Right lung (tissue), 10 donors: ENCODE measurements at places on chromosomes 5 and 9.
A peak's percentile ranks its signal among the peaks of the same experiment; 100 is the strongest.

DNA sequence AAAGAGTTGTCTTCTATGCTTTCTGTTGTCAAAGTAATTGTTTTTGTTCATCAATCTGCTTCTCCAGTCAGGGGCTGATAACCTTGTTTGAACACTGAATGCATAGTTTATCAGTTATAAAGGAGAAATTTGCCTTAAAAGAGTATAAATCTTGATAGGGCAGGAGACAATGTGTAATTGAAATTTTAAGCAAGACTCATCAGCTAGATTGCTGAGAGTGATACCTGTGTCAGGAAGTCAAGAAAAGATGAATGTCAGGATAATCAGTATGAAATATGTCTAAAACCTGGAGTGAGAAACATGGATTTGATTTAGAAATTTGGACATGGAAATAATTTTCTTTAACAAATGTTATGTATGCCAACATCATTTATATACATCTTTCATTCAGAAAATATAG is 1258.1 kb downstream of the EFNA5 start:
- DNase-seq = no peak

DNA sequence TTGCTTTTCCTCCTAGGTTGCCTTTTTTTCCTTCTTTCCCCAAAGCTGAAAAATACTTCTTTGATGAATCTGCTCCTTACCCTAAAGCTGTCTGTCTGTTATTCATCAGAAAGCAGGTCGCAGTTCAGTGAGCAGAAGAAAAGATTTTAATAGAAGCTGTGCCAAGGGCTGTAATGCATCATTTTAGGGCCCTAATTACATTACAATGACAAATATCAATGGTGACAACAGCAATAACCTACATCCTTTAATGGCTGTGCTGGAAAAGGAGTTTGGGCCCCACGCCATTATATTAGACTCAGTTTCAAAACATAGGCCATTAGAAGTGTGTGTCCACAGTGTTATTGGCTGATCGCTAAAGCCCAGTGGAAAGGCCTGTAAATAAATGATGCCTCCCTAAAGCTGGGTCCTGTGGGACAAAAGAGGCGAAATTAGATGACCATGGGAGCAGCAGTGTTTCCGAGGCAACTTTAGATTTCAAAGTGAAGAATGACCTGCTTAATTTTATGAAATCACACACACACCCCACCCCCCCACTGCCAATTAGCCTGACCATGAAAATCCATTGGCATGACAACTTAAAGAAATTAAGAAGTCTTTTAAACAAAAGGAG is 38.4 kb downstream of the TLE4 start:
- DNase-seq = no peak

- DNase-seq = no peak
Measured at GRCh38 chr9:21392270-21392669, 7.1 kb upstream of the IFNA2 start.

DNA sequence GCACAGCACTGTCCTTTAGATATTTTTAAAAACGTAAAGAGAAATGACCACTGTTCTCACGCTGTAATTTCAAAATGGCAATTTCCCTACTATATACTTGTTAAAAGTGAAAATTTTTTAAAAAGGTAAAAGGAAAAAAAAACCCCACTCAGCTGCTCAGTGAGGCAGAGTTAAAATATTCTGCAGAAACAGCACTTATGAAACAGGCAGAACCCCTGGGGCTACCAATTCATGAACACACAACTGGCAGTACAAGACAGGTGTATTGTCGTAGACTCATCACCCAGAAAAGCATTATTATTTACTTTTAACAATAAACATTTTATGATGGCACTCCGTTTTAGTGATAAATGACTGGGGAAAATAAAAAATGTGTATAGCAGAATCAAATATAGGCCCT is 1.5 kb upstream of the RASGRF2 start:
- no peak for DNase-seq

DNA sequence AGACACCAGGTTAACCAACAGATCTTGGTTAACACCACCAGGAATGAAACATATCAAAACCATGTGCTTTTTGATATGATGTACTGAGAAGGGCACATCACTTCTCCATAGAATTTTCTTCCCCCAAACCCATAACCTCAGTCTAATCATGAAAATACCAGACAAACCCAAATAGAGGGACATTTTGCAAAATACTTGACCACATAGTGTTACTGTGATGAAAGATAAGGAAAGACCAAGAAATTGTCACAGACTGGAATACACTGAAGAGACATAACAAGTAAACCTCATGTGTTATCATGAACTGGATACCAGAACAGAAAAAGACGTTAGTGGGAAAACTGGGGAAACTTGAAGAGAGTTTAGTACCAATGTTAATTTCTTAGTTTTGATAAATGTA is 74.9 kb upstream of the VCAN start:
- DNase-seq = no peak

GRCh38 chr9:115085773-115086377 is 32.1 kb downstream of the TNC start:
- DNase-seq = no peak

GRCh38 chr5:57172466-57173318 is 1.2 kb upstream of the GPBP1 start:
- peak; percentile 43 for DNase-seq

DNA sequence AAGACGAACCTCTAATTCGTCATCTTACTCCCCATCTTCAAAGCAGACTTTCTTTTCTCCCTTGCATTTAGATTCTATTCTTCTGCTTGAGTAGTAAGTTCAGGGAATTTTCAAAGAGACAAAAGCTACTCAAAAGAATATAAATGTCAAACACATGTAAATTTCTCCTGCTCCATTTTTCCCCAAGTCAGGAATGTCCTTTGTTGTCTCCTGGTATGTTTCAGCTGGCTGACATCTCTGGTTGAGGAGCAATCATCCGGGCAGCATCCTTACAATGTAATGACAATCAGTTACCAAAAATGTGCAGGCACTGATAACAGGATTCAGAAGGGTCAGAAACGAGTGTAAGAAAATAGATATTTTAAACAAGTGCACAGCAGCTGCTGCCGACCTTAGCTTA is 47.6 kb upstream of the PPP1R2B start:
- no peak for DNase-seq

DNA sequence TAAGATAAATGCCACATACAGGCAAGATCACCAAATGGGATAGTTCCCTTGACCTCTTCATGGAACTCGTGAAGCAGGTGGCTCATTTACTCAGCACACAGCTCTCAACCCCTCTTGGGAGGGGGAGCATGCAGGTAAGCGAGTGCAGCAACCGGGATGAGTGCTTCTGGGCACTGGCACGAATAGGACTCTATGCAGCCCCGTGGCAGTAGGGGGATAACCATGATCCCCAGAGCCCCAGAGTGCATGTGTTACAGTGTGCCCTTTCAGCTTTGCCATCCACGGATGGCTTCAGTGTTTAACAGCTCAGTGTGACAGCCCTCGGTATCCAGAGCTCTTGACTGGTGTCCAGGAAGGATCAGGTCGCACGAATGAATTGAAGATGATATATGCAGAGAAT is 1187.1 kb downstream of the CDH9 start:
- DNase-seq = no peak

DNA sequence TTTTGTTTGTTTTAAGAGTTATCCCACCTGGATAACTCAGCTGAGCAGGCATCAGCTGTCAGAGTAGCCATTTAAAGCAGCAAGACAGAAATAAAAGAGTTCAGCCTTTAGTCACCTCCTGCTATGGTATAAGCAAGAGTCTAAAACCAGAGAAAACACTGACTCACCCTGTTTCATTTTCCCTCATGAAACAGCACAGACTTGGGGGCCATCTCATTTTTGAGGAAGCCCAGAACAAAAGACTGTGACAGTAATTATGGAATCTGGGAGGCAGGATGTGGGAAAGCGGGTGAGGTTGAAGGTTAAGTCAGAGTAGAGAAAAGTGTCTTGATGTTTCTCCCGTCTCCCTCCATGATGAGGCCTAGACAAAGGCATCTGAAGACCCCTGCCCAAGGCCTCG is 90.2 kb upstream of the FAM174A start:
- DNase-seq = no peak

DNA sequence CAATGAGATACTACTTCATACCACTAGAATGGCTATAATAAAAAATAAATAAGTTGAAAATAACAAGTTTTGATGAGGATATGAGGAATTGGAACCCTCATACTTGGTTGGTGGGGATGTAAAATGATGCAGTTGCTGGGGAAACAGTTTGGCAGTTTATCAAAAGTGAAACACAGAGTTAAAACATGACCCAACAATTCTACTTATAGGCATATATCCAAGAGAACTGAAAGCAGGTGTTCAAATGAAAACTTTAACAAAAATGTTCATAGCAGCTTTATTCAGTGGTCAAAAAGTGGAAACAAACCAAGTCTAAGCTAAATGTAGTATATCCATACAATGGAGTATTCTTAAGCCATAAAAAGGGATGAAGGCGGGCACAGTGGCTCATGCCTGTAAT is 13.1 kb upstream of the LHFPL2 start:
- DNase-seq = no peak

DNA sequence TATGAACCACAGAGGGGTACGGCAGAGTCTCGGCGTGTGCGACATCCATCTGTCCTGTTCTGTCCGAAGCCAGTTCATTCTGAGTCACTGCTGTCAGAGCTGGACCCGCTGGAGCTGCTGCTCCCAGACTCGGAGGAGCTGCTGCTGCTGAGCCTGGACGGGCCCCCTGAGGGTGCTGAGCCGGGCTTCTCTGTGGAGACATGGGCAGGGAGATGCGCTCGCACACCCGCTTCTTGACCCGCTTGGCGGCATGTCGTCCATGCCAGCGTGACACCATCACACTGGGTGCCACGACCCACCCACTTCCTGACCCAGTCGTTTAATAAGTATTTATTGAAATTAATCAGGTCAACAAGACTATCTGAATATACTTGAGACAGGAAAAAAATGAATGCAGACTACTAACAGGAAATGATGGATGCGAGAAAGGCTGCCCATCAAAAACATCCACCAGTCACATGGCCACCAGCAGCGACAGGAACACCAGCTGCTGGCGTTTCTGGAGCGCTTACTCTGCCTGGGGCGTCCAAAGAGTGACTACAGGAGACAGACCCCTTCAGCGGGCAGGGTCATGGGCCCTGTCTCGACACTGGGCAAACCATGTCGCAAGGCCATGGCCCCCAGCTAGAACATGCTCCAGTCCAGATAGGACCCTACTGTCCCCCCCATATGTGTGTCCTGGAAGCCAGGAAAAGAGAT is 8.4 kb downstream of the BRD3OS start:
- no peak for DNase-seq

GRCh38 chr5:173231996-173232498 is 3.0 kb downstream of the NKX2-5 start:
- no peak for DNase-seq

DNA sequence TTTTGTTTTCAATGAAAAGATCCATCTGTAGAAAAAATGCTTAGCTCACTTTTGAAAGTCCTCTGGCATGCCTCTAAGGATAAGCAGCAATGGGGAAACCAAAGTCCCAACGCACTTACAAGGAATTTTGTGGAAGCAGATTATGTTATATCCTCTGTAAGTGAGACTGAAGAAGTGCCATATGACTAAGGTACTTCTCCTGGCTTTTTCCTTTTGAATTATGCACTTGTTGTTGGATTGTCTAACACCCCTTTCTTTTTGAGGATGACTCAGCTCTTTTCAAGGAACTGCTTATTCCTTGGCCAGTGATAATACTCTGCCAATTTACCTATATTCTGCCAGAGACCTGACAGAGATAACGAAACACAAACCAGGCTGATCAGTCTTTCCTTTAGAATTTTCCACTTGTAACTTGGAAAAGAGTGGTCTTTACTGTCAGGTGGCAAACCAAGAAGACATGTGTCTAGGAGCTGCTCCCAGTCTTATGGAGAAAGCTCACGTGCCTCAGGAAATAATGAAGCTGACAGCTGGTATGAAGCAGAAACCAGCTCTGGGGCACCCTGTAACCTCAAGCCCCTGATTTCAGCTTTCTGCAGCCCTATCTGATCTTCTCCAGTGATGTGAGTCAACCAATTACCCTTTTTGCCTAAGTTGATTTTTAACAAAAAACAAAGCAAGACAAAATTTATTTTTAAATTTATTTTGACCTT is 290.8 kb upstream of the FBXL7 start:
- no peak for DNase-seq

DNA sequence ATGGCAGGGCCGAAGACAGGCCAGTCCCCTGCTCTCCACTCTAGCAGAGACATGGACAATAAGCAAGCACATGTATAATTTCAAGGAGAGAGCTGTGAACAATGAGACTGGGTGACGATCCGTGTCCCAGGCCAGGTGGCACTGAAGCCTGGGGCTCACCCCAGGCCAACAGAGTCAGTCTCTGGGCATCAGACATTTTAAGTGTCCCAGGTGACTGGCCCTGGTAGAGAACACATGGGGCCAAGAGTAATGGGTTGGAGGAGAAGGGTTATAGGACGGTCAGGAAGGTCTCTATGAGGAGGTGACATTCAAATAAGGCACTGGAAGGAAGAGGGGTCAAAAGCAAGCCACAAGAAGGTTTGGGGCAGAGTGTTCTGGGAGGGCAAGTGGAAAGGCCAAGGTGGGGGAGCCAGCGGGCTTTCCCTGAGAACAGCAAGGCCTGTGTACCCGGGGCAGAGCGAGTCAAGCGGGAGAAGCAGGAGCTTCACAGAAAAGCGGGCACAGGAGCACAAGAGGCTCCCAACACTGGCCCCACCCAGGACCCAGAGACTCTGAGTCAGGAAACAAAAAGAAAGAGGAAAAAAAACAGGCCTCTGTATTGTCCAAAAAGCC is 1.1 kb upstream of the AKNA start:
- no peak for DNase-seq

- DNase-seq = no peak
Measured at GRCh38 chr9:105873801-105874200, 179.5 kb downstream of the TMEM38B start.

GRCh38 chr9:19988281-19988680 is 199.4 kb upstream of the SLC24A2 start:
- DNase-seq = no peak

DNA sequence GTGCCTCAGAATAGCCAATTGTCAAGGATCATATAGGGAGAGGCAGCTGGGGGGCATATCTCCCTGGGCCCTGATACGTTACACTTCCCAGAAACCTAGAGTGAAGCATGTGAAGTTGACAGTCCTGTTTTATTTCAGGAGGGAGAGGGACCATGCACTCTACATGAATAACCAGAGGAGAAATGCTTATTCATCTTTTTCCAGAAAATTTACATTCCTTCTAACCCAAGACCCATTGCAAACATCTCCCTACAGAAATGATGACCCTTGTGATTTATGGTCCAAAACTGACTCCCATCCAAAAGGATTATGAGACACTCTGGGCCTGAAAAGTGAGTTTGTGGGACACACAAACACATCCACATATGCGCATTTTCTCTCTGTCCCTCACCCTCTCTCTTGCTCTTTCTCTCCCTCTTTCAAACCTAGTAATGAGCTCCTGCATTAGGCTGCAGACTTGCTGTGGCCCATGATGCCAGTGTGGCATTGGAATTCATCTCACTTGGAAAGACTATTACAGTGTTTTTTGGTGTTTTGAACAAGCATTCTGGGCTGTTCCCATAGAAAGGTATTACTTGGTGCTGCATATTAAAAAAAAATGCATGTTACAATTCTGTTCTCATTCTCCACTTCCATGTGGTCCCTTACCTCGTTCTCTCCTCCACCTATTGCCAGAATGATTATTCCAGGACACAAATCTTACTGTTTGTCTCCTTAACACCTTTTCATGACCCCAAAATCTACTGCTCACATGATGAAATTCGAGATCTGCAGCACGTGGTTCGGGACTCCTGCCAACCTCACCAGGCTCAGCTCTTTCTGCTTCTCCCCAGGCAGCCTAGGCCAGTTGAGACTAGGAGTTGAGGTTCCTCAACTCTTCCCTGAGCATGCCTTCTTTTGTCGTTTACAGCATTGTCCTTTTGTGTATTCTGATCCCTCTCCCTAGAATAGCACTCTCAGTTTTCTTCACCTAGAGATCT is 451.3 kb upstream of the KLF4 start:
- no peak for DNase-seq

- no peak for DNase-seq
Measured at GRCh38 chr5:156396063-156396829, 69.3 kb downstream of the SGCD start.
